ENCODE measurements at places on chromosomes 4 and X. TPM values are rescaled to one million over a fixed set of nuclear protein-coding genes. Genes with fewer than 3 reads are reported as not detected.

Gene FAM9B
- 0.06 TPM for total RNA-seq

DNA sequence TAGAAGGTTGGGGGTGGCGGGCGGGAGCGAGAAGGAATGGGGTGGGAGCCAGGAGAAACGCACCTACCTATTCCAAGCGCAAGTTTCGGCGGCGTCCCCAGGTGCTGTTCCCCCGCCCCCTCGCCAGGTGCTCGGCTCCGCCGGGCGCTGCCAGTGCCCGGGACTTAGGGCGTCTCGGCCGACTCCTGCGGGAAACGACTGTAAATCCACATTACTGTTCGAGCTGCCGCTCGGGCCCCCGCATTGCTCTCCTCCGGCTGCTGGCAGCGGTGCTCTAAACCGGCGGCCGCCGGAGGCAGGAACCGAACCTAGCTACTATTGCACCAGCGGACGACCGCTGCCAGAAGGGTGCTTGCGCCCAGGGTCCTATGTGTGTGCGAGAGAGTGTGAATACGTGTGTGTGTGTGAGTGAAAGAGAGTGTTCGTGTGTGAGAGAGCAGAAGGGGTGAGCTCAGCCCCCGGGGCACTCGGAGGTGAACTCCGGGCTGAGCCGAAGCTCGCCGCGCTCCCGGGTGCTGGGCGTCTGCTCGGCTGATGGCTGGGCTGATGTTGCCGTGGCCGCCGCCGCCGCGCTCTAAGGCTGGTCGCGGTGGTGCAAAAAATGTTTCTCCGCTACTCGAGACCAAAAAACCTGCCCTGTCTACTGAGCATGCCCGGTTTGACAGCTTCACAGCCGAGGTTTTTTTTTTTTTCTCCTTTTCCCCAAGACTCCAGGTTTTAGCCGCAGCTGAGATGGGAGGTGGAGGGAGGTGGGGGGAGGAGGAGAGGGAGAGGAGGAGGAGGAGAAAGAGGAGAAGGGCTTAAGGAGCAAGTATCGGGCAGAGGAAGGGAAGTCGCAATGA lies 115.7 kb upstream of the TEX13C start:
- DNase-seq: no peak

DNA sequence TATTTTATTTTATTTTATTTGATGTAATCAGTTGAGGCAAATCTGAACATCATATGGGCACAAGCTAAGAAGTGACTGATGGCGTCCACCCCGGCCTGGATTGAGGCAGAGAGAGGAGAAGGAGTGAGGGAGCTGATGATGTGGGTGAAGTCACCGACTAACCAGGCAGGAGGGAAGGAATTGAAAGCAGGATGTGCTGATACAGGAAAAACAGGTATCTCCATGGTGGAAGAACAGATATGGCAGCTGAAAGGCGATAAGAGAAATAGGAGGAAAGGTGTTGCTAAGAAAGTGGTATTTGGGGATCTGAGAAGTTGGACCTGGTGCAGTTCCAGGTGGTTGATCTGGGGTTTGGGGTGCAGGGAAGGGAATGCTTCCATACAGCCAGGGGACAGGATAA lies 37.6 kb upstream of the GYPB start:
- no peak for DNase-seq

- DNase-seq: peak; percentile 7
Observed at GRCh38 chrX:110853610-110854009, 58.0 kb upstream of the CHRDL1 start.
